ENCODE measurements at places on chromosomes 13 and 19.

- no peak for DNase-seq
These were observed 128.3 kb downstream of the URI1 start for GRCh38 chr19:30070198-30070967.

- no peak for DNase-seq
These were observed at the start of gene FLT3 for GRCh38 chr13:28100150-28101121. FLT3 (minus strand) TSS chr13:28100576; CDS start chr13:28100510, 66 bp downstream.

DNA sequence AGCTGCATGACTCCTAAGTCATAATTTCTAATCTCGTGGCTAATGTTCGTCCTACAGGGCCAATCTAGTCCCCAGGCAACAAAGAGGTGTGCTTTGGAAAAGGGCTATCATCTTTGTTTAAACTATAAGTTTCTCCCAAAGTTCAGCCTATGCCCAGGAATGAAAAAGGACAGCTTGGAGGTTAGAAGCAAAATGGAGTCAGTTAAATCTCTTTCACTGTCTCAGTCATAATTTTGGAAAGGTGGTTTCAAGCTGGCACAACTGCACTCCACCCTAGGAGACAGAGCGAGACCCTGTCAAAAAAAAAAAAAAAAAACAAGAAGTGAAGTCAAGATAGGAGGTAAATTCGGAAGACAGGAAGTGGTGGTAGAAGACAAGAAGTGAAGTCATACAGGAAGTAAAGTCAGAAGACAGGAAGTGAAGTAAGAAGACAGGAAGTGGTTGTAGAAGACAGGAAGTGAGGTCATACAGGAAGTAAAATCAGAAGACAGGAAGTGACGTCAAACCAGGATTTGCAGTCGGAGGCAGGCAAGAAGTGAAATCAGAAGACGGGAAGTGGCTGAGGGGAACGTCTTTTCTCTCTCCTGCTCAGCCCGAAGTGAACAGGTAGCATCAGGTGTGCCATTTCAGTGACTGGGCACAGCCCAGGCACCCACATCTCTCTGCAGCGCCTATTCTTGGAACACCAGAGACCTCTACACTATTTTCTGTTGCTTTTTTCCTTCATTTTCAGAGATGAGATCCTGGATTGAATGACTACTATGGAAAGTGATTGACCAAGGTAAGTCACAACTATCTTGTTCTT lies 32.2 kb downstream of the GP6 start:
- DNase-seq, result peak; percentile 67

DNA sequence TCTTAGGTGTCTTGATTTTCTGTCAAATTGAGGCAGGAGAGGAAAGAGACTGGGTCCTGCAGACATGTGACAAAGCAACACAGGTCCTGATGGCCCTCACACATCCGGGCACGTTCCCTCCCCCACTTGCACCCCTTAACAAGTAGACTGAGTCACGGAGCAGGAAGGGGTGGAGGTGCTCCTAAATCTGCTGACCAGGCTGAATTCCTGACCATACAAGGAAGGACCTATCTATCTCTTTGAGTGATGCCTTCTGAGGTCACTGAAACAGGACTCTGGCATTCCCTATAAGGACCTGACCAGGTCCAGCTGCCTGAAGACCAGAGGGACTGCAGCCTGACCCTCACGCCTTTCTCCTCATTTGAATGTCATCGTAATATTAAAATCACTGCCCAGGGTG lies 250.3 kb downstream of the COL4A1 start:
- DNase-seq, result no peak

DNA sequence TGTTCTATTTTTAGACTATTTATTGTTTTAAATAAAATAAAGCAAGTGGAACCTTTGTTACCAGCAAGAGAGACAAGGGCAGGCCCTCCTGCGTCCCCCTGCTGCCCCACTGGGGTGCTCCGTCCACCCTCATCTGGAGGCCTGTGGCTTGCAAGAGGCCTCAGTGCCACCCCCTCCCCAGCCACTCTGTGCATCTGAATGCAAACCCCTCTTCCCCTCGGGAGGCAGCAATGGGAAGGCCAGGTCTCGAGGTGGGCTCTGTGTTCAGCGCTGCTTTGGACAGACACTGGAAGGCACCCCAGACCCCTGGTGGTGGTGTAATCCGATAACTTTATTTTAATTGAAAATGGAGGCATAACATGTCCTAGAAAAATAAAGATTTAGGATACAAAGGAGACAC lies 4.6 kb downstream of the SIX5 start:
- no peak for DNase-seq
